ENCODE measurements at places on chromosomes 13 and 19.

DNA sequence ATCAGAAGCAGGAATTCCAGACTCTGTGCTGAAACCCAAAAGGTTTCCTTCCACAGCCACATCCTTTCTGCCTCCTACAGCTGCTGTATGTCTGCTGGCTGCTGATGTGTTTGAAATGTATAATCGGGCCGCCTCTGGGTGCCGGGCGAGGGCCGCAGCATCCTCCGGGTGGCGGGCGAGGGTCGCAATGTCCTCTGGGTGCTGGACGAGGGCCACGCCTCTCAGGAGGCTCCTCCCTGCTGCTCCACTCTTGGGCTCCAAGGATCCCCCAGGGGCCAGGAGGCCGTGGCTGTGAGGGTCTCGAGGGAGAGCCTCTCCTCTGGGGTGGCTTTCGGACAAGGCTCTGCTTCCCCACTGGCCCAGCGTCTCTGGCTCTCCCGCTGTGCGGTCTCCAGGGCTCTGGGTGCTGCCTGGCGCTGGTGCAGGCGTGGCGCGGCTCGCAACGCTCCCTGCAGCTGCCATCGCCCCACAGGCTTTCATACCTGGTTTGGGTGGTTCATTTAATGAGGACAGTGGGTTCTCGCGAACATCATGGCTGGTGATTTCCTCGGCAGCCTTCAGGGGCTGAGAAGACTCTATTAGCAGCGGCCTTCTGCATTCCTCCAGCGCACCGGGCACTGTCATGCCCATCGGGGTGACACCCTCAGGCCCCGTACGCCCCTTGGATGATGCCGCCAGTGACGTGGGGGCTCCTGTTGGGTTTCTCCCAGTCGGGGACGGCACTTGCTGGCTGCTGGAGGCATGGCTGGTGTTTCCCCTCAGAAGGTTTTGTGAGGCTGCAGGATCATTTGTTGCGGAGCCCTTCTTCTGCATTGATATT is 41.8 kb upstream of the GRTP1 start:
- peak; percentile 80 for DNase-seq

- DNase-seq = peak; percentile 97
Measured at GRCh38 chr19:2032296-2032941, 16.9 kb upstream of the BTBD2 start.

DNA sequence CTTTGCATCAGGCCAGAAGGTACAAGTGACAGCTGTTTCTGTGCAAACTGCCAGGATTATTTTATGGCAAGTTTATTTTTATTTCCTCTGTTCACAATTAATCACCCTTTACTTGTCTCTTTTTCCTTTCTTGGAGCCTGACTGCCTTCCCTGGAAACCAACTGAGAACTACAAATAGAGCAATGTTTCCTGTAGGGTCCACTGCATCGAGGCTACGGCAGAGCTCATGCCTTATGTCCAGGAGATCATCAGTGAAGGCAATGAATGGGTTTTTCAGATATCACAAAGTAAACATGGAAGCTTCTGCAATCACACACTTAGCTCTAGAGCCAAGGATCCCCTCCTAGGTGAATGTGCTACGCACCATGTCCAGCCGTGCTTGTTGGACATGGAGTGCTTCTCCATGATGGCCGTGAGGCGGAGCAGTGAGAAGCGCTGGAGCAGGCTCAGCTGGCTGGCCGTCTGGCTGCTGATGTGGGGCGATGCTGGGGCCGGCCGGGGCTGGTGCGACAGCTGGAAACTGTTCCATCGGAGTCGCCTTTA is 110.9 kb downstream of the KL start:
- no peak for DNase-seq

DNA sequence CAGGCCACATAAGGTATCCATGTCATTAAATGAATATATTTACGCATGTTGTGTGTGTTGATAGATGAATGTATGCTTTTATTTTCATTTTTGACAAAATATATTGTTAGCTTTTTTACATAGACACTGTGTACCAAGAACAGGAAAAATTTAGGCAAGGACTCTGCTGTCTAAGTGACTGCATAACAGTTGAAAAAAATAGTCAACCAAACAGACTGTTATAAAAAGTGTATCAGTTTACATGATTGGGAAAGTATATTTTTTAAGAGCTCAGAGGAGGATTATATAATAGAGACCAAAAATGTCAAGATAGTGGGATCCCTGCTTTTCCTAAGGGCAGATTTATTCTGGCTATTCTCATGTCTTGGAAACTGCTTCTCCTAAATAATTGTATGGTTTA is 858.0 kb downstream of the SLITRK1 start:
- DNase-seq = no peak

GRCh38 chr13:67549331-67549730 is 319.2 kb upstream of the PCDH9 start:
- no peak for DNase-seq

- DNase-seq = peak; percentile 23
Measured at GRCh38 chr13:98103942-98104880, 38.7 kb upstream of the FARP1 start.

DNA sequence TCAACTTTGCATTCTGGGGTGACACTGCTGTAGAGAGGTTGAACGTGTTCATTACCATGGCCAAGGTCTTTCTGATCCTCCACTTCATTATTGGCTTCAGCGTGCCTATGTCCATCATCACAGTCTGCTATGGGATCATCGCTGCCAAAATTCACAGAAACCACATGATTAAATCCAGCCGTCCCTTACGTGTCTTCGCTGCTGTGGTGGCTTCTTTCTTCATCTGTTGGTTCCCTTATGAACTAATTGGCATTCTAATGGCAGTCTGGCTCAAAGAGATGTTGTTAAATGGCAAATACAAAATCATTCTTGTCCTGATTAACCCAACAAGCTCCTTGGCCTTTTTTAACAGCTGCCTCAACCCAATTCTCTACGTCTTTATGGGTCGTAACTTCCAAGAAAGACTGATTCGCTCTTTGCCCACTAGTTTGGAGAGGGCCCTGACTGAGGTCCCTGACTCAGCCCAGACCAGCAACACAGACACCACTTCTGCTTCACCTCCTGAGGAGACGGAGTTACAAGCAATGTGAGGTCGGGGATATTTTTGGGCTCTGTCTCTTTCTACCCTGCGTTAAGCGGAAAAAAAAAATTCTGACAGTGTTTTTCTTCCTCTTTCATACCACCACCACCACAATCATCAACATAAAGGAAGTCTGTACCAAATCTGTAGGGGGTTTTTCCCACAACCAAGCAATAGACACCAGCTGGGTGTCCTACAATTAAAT is 29.5 kb downstream of the FPR3 start:
- no peak for DNase-seq

DNA sequence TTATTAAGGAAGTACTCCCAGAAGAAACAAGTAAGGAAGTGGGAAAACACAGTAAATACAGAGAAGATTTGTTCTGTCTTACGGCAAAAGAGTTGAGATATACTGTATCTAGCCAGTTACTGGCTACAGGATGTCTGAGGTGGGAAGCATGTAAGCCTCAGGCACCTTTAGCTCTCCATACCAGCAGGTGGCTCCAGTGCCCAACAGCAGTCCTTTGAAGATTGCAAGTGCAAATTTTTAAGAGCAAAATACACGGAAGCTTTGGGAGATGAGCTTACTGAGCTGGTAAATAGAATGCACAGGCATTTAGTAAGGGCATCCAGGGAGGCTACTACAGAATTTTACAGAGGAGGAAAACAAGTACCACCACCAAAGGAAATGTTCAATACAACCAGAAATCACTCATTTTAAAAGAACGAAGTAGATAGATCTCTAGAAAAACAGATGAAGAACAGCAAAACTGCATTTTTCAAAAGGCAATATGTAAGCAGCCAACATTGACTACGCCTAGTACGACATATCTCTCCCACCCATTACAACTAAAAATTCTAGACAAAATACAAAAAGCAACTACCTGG is 57.9 kb upstream of the VSTM2B start:
- no peak for DNase-seq

DNA sequence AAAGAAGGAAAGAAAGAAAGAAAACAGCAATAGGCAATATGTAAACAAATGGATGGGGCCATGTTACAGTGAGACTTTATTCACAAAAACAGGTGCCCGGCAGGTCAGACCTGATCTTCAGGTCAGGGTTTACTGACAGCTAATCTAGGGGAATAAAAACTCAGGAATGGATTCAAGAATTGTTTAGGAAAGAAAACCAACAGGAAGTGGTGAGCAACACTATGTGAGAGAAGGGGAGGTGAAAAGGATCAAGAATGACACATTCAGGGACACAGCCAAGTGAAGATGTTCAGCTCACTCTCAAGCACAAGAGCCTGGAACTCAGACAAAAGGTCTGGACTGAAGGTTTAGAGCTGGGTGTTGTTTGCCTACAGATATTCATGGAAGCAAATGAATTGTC is 244.5 kb downstream of the EFNB2 start:
- DNase-seq = no peak

DNA sequence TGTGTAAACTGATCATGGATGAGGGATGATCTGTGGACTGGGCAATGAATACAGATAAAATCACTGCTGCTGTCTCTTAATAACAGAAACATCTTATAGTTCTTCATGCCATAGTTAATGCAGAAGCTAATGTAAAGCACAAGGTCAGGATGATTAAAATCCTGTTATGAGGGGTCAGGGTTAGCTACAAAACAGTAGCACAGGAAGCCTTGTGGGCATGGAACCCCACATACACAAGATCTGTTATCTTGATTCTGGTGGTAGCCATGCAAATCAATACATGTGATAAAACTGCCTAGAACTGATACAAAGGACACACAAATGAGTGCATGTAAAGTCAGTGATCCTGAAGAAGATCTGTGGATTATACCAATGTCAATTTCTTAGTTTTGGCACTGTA is 96.4 kb downstream of the KLF12 start:
- no peak for DNase-seq

DNA sequence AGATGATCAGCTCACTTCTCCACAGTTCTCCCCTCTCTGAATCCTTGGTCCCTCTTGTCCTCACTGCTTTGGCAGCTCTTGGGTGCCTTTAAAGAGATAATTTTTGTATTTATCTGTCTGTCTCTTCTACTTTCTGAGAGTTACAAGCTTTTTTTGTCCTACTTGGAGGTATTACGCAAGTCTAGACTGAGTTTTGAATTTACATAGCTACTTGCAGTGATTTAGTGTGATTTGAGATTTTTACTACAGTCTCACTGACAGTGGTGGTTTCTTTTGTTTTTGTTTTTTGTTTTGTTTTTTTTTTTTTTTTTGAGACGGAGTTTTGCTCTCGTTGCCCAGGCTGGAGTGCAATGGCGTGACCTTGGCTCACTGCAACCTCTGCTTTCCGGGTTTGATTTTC is 22.1 kb downstream of the URI1 start:
- no peak for DNase-seq

DNA sequence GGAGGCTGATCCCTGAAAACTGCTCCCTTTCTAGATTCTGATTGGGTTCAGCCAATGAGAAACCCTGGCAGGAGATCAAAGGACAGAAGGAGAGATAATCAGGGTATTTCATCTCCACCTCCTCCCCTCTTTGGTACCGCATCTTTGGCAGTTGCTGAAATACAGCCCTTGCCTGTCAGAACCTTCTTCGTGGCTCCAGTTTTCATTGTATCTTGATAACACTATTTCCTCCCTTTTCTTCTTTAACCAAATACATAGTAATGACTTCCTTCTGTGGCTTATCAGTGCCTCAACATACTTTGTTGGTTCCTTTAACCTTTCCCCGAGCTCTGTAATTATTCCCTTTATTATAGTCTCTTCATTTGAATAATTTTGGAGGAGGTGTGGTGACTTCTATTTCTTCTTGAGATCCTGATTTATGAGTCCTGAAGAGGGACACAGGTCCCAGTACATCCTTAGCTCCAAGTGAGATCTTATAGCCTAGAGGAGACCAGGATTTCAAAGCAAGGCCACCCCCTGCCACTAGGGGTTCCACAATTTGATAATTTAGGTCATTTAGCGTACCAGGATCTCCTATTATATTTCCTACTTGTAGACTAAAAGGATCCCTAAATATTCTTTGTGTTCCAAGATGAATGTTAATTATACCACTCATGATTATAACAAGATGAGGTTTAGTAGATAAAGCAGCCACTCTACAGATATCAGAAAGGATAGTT is 98.0 kb downstream of the EDNRB start:
- no peak for DNase-seq

DNA sequence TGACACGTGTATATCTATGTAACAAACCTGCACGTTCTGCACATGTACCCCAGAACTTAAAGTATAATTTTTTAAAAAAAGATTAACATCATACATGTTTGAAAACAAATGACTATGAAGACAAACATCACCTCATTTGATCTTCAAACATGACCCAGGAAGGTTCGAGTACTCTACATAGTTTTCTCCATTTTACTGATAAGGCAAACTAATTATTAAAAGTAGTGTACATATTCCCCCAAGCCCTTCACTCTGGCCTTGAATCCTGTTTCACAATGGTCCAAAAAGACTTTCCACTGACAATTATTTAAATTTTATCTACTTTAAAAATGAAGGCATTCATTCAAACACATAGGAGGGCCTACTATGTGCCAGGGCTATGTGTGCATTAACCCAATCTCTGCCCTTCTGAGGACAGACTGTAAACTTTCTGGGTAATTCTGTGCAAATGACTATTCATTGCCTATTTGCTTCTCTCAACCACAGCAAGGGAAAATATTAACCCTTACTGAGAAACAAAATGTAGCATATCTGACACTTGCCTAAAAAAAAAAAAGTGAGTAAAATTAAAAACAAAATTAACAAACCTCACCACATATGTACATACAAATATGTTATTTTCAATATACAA is 22.1 kb downstream of the ATP7B start:
- DNase-seq = no peak

DNA sequence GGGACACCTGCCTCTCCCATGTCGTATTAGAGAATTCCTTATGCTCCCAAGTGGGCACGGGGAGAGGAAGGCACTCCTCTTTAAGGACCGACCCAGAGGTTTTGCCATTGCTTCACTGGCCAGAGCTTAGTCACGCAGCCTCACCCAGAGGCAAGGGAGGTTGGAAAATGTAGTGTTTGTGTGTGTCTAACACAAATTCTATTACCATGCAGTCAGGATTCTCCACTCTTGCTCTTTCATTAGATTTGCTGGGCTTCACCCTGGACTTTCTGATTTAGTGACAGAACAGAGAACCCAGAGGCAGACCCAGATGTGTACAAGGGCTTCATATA is 14.6 kb upstream of the NCCRP1 start:
- DNase-seq = no peak

GRCh38 chr13:100392709-100393630 is 195.6 kb downstream of the GGACT start:
- peak; percentile 89 for DNase-seq

- no peak for DNase-seq
Measured at GRCh38 chr19:15900504-15900903, 2.6 kb upstream of the CYP4F2 start.

Measured in lower leg skin (tissue), 4 donors.